Endothelial cell (in vitro differentiated cells): ENCODE measurements at places on chromosomes 1 and 21. TPM values are rescaled to one million over a fixed set of nuclear protein-coding genes. Genes with fewer than 3 reads are reported as not detected.

- no peaks in the 10 kb centered on the region for H3K36me3 ChIP-seq
- no peak for DNase-seq
- no peak overlapping the region for H3K4me3 ChIP-seq
- no peaks in the 10 kb centered on the region for H3K27me3 ChIP-seq
- peaks cover 8% of the 10 kb centered on the region for H3K4me1 ChIP-seq
These were observed 176.5 kb upstream of the ST6GALNAC5 start for GRCh38 chr1:76690766-76691165.

GRCh38 chr1:210061992-210062391 is 124.0 kb downstream of the SYT14 start:
- H3K4me1 ChIP-seq = no peaks in the 10 kb centered on the region
- no peak overlapping the region for H3K27ac ChIP-seq
- peaks cover 1% of the 10 kb centered on the region for H3K27me3 ChIP-seq
- no peaks in the 10 kb centered on the region for H3K36me3 ChIP-seq
- no peak overlapping the region for H3K4me3 ChIP-seq

- no peaks in the 10 kb centered on the region for H3K4me1 ChIP-seq
- peaks cover 32% of the 10 kb centered on the region for H3K36me3 ChIP-seq
- H3K27ac ChIP-seq = no peak overlapping the region
- peaks cover 4% of the 10 kb centered on the region for H3K27me3 ChIP-seq
These were observed 61.3 kb downstream of the SLC66A1 start for GRCh38 chr1:19373211-19374082.

DNA sequence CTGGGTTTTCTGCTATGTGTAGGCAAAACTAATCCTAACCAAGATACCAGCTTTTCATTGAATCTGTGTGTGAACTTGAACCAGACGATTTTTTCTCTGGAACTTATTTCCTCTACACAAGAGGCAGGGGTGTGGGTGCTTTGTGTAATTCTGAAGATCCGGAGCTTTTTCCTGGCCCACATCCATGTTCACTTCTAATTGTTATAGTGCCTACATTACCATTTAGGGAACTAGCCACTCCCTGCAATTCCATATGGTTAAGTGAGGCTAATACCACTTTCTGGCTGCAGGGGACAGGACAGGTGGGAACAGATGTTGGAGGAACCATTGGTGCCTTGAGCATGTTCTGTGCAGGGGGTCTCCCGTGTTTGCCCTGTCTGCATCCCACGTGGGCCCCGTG is 83.4 kb upstream of the FMN2 start:
- H3K4me3 ChIP-seq = no peak overlapping the region
- H3K27ac ChIP-seq = no peak overlapping the region
- H3K4me1 ChIP-seq = no peaks in the 10 kb centered on the region
- H3K27me3 ChIP-seq = peaks cover 6% of the 10 kb centered on the region

DNA sequence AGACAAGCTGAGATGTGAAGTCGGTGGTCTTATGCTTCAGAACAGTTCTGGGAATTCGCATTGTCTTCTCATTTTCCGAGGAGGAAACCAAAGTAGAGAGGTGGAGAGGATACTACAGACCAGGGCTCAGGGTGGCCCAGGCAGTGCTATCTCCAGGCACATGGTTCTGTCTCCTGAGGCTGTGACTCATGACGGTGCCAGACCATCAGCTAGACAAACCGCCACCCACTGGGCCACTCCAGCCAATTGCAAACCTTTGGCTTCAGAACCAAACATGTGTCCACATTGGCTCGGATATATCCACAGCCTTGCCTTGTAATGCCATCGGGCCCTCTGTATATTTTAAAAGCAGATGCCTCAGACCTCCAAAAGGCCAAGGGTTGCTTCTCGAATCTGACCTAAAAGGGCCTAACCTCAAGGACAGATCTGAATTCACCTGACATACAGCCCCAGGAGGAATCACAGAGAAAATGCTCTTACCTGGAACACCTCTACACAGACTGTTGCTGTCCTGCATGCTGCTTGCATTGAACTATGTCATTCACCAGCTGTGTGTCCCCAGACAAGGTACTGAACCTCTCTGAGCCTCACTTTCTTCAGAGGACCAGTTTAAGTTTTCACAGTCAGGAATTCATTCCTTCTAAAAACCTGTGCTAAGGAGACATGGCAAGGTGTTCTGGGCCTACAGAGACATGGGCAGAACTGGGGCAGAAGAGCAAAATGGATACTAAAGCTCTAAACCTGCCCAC is 224.9 kb upstream of the JUN start:
- no peaks in the 10 kb centered on the region for H3K36me3 ChIP-seq
- H3K4me3 ChIP-seq = no peak overlapping the region
- DNase-seq = no peak
- peaks cover 13% of the 10 kb centered on the region for H3K4me1 ChIP-seq

DNA sequence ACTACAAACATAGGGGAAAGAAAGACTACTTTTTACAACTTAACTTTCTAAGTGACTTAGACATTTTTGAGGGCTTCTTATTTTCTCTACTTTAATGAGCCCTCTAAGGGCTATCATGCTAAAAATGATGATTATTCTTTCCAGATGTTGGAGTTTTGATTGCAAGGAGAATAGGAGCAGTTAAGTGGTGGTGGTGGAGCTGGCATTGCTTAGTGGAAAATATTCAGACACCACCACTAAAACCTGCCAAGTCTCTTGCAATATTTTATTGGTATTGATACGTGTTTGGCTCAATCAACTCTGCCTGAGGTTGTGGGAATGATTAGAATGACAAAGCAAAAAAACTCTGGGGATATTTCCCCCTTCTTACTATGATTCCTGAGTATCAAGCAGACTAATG is 82.6 kb upstream of the PTGFR start:
- H3K27ac ChIP-seq = no peak overlapping the region
- no peak overlapping the region for H3K4me3 ChIP-seq
- no peaks in the 10 kb centered on the region for H3K4me1 ChIP-seq
- H3K27me3 ChIP-seq = no peaks in the 10 kb centered on the region
- no peaks in the 10 kb centered on the region for H3K36me3 ChIP-seq

The FAM72B gene
- total RNA-seq = 12.0 TPM

The APCS gene
- not detected for total RNA-seq

The TRAF3IP3 gene
- not detected for total RNA-seq

The PRCC gene
- 91.9 TPM for total RNA-seq

DNA sequence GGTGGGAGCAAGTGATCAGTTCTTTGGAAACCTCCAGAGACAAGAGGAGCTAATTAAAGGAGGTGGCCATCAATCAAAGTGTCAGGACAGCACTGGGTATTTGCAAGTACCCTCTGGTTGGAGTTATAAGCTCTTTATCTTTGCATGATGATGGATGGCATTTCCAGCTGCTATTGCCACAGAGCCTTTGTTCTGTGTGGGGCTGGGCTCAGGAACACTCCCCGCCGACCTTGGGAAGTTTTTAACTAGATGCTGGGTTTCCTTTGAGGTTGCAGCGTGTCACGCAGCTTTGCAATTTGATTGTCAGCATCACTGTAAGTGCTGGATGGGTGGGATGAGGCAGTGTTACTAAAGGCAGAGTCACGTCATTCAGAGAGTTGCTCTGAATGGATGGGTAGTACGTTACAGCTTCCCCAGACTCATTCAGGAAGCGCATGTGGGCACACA is 68.9 kb downstream of the CNIH3 start:
- no peak overlapping the region for H3K4me3 ChIP-seq
- H3K27ac ChIP-seq = no peak overlapping the region
- H3K4me1 ChIP-seq = no peaks in the 10 kb centered on the region
- no peak for DNase-seq
- H3K36me3 ChIP-seq = no peaks in the 10 kb centered on the region
- H3K27me3 ChIP-seq = no peaks in the 10 kb centered on the region

The GCSAML gene
- total RNA-seq = 0.23 TPM

The ADGRL4 gene
- 198 TPM for total RNA-seq

- no peak overlapping the region for H3K27ac ChIP-seq
- no peak overlapping the region for H3K4me3 ChIP-seq
- peaks cover 2% of the 10 kb centered on the region for H3K27me3 ChIP-seq
- peaks cover 8% of the 10 kb centered on the region for H3K4me1 ChIP-seq
- no peak for DNase-seq
These were observed 83.5 kb downstream of the TOMM20 start for GRCh38 chr1:235045034-235045690.

The AIRE gene
- total RNA-seq = not detected

- H3K36me3 ChIP-seq = no peaks in the 10 kb centered on the region
- peaks cover 15% of the 10 kb centered on the region for H3K4me1 ChIP-seq
- no peak for DNase-seq
- H3K27me3 ChIP-seq = peaks cover 1% of the 10 kb centered on the region
These were observed 105.0 kb upstream of the JUN start for GRCh38 chr1:58888833-58889232.

GRCh38 chr1:173467426-173467825 is 9.7 kb upstream of the PRDX6 start:
- H3K27ac ChIP-seq = no peak overlapping the region
- H3K36me3 ChIP-seq = peaks cover 28% of the 10 kb centered on the region
- no peak for DNase-seq
- no peak overlapping the region for H3K4me3 ChIP-seq
